ENCODE measurements at places on chromosomes 11 and 22. TPM values are rescaled to one million over a fixed set of nuclear protein-coding genes. Genes with fewer than 3 reads are reported as not detected.

DNA sequence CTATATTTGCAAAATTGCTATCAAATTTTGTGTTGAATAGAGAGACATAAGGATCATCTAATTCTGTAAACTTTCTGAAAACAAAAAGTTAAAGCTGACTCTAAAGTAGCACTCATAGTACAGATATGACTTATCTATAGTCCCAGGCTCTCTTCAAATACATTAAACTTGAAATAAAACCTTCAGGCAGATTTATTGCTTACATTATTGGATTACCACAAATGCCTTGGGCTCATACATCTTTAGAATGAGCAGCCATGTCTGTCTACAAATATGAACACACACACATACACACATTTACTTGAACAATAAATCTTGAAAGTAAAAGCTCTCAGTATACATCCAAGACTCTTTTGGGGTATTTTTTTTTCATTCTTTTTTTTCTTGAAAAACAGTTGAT, 207.9 kb downstream of the LUZP2 start:
- no peaks in the 10 kb centered on the region for H3K27me3 ChIP-seq
- H3K4me3 ChIP-seq = no peak overlapping the region
- H3K36me3 ChIP-seq = no peaks in the 10 kb centered on the region
- DNase-seq = no peak
- no peak overlapping the region for H3K27ac ChIP-seq
- no peaks in the 10 kb centered on the region for H3K4me1 ChIP-seq

The B4GALNT4 gene
- 64.6 TPM for total RNA-seq

GRCh38 chr22:23533328-23533762, 46.7 kb downstream of the IGLL1 start:
- DNase-seq = no peak
- H3K4me1 ChIP-seq = no peaks in the 10 kb centered on the region
- H3K36me3 ChIP-seq = no peaks in the 10 kb centered on the region

GRCh38 chr11:31419669-31420068, 50.0 kb downstream of the DNAJC24 start:
- no peaks in the 10 kb centered on the region for H3K27me3 ChIP-seq
- peak; percentile 17 for DNase-seq
- H3K27ac ChIP-seq = no peak overlapping the region
- no peaks in the 10 kb centered on the region for H3K36me3 ChIP-seq
- no peak overlapping the region for H3K4me3 ChIP-seq

DNA sequence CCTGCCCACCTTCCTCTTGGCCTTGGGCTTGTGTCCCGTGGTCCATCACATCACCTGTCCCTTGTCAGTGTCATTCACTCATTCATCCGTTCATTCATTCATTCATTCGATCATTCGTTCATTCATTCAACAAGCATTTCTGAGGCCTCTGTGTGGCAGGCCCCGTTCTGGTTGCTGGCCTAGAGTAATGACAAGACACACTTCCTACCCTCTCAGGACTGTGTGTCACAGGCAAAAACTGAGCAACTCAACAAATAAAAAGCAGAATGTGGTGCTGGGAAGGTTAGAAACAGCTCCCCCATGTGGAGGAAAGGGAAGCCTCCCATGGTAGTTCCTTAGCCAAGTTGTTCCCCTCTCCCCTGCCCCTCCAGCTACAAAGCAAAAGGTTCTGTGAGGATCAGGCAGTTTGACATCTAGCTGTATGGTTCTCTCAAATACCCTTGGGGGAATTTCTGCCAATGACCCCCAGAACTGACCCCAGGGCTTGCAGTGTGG, 1.6 kb upstream of the OMP start:
- no peaks in the 10 kb centered on the region for H3K4me1 ChIP-seq
- no peak for DNase-seq
- no peaks in the 10 kb centered on the region for H3K27me3 ChIP-seq
- no peaks in the 10 kb centered on the region for H3K36me3 ChIP-seq
- no peak overlapping the region for H3K27ac ChIP-seq

The SLC37A2 gene
- 1.3 TPM for total RNA-seq

DNA sequence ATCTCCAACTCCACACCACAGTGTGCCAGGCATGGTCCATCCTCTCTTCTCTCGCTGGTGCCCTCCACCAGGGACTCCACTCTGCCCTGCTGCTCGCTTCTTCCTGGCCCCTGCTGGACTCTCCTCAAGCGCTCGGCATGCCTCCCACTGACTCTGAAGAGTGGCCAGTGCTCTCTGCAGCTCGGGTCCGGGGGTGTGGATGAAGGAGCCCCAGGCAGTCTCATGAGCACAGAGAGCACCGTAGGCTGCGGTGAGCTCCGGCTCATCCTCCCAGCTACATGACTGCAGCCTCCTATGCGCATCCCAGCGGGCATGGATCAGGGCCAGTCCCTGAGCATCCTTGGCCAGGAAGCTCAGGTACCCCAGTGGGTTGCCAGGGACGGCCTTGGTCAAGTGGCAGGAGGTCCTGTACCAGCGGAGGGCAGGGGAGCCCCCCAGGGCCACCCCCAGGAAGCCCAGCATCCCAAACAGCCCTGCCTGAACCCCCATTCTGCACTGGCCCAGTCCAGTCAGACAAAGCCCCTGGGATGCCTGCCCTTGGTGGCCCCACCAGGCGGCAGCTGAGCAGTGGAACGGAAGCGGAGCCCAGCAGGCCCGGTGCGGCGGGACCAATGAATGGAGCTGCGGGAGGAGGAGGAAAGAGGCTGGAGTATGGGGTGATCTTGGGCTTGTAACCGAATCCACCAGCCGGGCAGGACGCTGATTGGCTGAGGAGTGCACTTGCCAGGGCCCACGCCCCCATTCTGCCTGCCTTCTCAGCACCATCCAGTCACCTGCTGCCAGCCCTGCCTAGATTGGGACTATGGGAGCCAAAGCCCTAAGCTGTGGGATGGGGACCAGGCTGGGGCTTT, at the start of gene PLA2G3:
Gene PLA2G3 (minus strand): TSS at position 643 of the 851 bp plus-strand sequence. CDS start 154 bp downstream, at position 489.
- H3K36me3 ChIP-seq = no peaks in the 10 kb centered on the region
- peaks cover 3% of the 10 kb centered on the region for H3K4me1 ChIP-seq
- DNase-seq = peak; percentile 58
- H3K27ac ChIP-seq = no peak within 1 kb of the TSS
- no peak within 1 kb of the TSS for H3K4me3 ChIP-seq
- H3K27me3 ChIP-seq = peaks cover 7% of the 10 kb centered on the region

DNA sequence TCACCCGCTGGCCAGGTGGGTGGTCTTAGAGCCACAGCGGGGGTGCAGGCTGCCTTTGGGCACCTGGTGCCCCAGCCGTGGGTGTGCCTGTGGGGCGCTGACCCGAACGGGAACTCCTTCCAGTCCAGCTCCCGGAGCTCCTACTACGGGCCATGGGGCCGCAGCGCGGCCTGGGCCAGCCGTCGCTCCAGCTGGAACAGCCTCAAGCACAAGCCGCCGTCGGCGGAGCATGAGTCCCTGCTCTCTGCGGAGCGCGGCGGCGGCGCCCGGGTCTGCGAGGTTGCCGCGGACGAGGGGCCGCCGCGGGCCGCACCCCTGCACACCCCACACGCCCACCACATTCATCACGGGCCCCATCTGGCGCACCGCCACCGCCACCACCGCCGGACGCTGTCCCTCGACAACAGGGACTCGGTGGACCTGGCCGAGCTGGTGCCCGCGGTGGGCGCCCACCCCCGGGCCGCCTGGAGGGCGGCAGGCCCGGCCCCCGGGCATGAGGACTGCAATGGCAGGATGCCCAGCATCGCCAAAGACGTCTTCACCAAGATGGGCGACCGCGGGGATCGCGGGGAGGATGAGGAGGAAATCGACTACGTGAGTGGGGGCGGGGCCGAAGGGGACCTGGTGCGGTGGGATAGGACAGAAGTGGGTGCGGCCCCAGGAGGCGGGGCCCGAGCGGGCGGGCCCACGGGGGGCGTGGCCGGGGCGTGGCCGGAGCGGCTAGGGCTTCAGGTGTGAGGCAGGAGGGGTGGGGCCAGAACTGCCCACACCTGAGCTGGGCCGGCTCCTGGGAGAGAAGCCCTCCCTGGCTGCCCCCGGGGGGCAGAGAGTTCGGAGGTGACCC, 91.5 kb downstream of the CACNA1I start:
- H3K4me3 ChIP-seq = no peak overlapping the region
- DNase-seq = no peak
- no peak overlapping the region for H3K27ac ChIP-seq
- no peaks in the 10 kb centered on the region for H3K4me1 ChIP-seq
- peaks cover 21% of the 10 kb centered on the region for H3K27me3 ChIP-seq

GRCh38 chr22:49011769-49012648, 815.7 kb downstream of the BRD1 start:
- H3K4me1 ChIP-seq = no peaks in the 10 kb centered on the region
- no peaks in the 10 kb centered on the region for H3K27me3 ChIP-seq
- H3K36me3 ChIP-seq = no peaks in the 10 kb centered on the region
- DNase-seq = no peak
- H3K4me3 ChIP-seq = no peak overlapping the region

The ISX gene
- total RNA-seq = not detected

The SMTNL1 gene
- total RNA-seq = not detected

DNA sequence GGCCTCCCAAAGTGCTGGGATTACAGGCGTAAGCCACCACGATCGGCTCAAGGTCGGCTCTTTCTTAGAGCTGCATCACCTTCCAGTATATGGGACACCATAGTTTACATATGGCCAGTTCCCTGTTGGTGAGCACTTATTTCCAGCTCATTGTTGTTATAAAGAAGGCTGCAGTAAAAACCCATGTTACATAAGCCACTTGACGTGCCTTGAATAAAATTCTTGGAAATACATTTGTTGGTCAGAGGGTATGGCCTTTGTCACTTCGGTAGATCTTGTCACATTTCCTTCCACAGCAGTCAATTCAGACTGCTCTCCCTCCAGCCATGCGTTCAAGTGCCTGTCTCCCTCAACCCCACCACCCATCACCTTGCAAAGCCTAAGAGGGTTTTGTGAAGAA, 92.9 kb downstream of the PRR5L start:
- H3K27ac ChIP-seq = no peak overlapping the region
- DNase-seq = no peak
- peaks cover 13% of the 10 kb centered on the region for H3K4me1 ChIP-seq
- no peaks in the 10 kb centered on the region for H3K27me3 ChIP-seq
- H3K4me3 ChIP-seq = no peak overlapping the region
- H3K36me3 ChIP-seq = peaks cover 2% of the 10 kb centered on the region

The CDC42BPG gene
- 2.0 TPM for total RNA-seq

The OR51E1 gene
- total RNA-seq = not detected

The KCNJ5 gene
- total RNA-seq = 1.4 TPM

Data from astrocyte (in vitro differentiated cells and primary cell).